Hematopoietic multipotent progenitor cell treated with erythropoietin and hydrocortisone succinate and interleukin-3 and kit ligand, for 4 days (in vitro differentiated cells): ENCODE measurements at places on chromosomes 16 and 17.

- no peak for DNase-seq
Measured at GRCh38 chr16:66211651-66212050, 154.8 kb upstream of the CDH5 start.

GRCh38 chr16:6265968-6266367 is 1066.7 kb upstream of the RBFOX1 start:
- no peak for DNase-seq

GRCh38 chr17:10557422-10557821 is 8.0 kb upstream of the MYH2 start:
- DNase-seq = no peak

DNA sequence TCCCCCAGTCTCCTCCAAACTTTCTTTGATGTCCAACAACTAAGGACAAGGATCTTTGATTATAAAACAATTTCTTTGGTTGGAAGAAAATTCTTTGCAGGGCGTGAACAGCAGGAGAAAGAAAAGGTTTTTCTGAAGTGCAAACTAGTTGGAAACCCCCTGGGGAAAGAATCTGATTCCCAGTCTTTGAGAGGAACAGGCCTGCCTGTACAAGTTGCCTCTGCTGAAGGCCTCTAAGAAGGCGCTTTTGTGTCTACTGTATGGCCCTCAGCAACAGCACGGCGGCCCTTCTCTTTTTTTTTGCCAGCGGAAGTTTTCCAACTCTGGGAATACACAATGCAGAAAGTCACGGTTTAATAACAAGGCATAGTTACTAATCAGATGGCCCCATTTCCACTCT is 14.0 kb downstream of the RNF43 start:
- no peak for DNase-seq

DNA sequence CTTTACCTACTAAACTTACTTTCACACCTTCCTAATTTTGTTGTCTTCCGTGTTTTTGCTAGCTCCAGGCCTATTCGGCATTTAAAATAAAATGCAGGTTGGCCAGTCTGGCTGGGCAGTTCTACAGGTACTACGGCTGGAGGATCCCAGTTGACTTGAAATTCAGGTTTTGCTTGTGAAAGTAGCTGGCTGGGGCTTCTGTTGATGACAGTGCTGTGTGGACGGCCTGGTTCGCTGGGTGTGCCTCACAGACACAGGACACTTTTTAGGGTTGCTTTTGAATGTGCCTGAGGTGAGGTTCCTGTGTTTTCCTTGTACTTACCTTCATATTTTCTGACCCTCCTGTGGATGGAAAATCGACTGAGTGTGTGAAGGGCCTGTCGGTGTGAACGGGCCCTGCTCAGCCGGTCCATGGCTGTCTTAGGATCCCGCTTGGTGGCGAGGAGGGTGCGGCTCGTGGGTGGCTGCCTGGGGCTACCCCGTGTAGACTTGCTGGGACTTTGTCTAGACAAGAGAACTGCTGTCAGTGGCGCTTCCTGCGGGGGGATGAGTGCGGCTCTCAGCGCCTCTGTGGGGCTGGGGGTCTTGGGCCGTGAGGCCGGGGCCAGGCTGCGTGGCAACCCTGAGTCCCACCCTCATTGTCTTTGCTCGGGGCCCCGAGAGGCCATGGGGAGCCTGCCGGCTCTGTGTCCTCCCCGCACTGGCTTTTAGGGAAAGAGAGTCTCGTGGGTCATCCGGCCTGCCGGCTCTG is 18.7 kb upstream of the ZNF750 start:
- DNase-seq = peak; percentile 34

- DNase-seq = no peak
Measured at GRCh38 chr17:48554412-48555257, 9.7 kb upstream of the HOXB2 start.

DNA sequence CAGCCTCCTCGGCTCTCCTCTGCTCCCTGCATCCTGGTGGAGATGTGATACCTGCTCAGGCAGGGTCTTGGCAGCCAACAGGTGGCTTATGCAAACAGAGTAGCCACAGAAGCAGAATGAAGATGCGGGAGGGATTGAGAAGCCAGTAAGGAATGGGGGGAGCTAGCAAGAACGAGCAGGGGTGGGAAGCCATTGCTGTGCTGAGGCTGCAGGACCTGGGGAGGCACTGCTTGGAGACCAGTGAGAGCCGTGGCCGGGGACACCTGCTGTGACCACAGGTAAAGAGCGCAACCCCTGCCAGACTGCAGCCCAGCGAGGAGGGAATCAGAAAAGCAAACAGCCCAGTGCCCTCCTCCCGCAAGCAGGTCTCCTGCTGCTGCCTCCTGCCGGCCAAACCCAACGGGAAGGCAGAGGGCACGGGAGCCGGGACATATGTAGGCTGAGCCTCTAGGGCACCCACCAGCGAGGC is 14.7 kb downstream of the AIPL1 start:
- peak; percentile 46 for DNase-seq

- DNase-seq = no peak
Measured at GRCh38 chr17:83193336-83194185, 114.2 kb downstream of the METRNL start.

DNA sequence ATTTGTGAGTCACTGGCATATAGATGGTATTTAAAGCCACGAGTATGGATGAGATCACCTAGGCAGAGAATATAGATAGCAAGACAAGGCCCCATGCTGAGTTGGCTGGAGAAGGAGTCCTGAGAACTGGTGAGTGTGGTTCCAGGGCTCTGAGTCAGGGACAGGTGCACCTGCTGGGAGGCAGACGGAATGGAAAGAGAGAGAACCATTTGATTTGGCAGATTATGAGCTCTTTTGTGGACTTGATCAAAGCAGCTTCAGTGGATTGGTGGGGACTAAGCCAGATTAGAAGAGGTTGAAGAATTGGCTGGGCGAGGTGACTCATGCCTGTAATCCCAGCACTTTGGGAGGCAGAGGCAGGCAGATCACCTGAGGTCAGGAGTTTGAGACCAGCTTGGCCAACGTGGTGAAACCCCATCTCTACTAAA is 4.3 kb upstream of the C16orf92 start:
- DNase-seq = no peak

GRCh38 chr16:30430428-30430970 is 669 bp upstream of the DCTPP1 start:
- DNase-seq = no peak

GRCh38 chr17:57507828-57508227 is 237.3 kb downstream of the CCDC182 start:
- DNase-seq = no peak

- DNase-seq = no peak
Measured at GRCh38 chr17:39794249-39794970, 56.7 kb downstream of the GRB7 start.

DNA sequence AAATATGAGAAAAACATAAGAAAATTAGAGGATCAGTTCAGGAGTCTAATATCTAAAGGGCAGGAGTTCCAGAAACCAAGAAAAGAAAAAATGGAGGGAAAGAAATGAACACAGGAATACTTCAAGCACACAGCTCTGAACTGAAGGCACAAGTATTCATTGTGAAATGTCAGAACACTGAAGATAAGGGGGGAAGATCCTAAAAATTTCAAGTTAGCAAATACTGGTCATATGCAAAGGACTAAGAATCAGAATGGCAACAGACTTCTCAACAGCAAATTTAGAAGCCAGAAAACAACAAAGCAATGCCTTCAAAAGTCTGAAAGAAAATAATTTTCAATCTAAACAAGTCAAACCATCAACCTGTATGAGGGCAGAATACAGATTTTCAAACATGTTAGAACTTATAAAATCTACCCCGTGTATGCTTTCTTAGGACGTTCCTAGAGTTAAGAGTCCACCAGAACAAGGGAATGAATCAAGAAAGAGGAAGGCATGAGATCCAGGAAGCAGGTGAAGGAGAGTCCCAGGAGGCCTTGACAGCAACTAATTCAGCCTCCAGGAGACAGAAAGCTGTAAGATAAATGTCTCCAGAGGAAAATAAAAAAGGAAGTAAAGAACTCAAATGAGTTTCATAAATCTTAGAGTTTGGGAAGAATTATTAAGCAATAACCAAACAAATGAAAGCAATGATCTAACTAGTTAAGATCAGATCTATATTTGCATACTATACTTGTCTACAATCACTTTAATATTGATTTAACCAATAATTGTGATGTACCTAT is 2.8 kb downstream of the BRD7 start:
- peak; percentile 10 for DNase-seq

DNA sequence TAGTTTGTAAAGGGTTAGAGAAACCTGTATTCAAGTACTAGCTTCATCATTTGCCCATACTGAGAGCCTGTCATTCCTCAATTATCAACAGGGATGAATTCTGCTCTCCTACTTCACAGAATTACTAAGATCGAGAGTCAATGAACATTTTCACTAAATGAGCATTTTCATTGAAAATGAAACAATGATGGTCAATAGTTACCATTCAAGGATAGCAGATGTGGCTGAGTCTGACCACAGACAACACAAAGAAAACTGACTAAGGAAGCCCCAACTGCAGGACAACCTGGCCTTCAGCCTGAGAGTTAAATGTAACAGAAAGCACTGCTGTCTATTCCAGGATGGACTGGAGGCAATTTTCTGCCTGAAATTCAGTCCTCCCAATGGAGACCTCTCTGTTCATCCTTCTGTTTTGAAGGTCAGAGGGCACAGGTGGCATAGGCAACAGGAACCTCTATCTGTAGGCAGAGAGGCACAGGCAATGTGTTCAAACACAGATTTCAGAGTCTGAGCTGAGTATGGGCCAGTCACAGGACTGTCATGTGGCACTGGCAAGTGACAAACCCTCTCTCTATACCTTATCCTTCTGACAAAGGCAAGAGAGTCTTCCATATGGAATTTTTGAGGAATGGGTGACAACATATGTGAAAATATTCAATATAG is 19.5 kb downstream of the TRAF4 start:
- no peak for DNase-seq

GRCh38 chr17:44556832-44557606 is at the start of gene FZD2:
Gene FZD2, plus strand, starts transcription at chr17:44557484. Its CDS starts 205 bp downstream, at chr17:44557689.
- peak; percentile 94 for DNase-seq

DNA sequence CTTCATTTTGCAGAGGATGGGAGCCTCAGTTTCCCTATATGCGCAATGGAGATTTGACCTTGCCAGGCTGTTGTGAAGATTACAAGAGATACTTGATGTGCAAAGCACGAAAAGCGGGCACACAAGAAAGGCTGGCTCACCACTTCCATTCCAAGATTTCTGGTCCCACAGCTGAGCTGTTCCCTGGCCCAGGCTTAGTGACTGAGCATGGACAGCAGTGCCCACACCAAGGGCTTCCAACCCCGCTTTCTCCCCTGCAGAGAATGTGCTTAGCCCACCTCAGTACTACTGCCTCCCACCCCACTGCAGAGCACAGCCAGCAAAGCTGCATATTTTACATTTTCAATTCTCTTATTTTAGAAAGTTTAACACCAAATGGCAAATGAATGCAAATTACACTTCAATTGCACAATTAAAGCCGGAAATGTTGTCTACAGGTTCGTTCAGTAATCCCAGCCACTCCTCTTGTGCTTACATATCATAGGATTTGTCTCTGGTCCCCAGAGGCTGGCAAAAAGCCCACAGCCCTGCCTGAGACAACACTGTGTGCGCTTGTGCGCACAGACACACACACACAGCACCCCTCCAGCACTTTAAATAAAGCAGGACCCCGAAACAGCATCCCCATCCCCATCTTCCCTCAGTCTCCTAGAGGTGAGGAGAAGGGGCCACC is 51.8 kb downstream of the VAC14 start:
- no peak for DNase-seq

DNA sequence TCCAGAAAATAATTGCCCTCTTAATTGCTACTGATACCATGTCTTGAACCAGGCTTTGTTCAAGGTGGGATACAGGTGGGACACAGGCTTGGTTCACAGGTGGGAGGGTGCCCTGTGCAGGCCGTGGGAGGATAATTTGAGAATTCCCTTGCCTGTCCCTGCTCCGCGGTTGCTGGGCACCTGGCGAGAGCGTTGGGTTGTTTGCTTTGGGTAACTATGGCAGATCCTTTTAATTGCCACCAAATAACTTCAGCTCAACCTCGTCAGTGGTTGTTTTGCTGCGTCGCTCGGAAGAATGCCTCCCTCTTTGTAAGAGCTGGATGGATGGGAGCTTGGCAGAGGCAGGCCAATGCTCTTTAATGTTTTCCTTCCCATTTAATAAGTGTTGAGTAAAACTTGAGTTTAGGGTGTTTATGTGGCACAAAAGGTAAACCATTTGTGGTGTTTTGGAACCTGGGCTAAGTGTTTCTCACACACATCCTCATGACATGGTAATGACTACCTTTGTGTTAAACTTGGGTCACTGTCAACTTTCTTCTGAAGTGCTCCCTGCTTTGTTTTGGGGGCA is 202.5 kb downstream of the MSI2 start:
- DNase-seq = no peak

DNA sequence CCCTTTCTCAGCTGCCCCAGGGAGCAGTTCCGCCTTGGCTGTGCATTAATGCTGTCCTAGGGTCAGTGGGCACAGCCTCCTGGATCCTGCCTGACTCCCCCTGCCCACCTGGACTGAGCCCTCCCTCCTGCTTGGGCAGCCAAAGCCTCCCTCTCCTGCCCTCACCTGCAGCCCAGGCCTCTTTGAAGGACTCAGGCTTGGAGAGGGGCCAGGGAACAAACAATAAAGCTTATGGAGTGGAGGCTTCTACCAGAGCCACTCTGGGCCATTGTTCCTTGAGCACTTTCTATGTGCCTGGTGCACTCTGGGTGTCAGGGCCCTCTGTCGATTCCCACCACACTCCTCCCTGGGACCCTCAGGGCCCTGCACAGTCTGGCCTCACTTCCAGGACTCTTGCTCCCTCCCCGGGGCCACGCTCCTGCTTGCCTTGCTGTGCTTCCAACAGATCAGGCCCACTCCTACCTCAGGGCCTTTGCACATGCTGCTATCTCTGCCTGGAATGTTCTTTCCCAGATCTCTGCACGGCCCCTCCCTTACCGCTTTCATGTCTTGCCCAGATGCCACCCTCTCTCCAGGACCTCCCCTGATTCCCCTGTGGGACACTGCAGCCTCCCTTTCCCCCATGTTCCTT is 5.0 kb downstream of the KCNJ12 start:
- DNase-seq = no peak

DNA sequence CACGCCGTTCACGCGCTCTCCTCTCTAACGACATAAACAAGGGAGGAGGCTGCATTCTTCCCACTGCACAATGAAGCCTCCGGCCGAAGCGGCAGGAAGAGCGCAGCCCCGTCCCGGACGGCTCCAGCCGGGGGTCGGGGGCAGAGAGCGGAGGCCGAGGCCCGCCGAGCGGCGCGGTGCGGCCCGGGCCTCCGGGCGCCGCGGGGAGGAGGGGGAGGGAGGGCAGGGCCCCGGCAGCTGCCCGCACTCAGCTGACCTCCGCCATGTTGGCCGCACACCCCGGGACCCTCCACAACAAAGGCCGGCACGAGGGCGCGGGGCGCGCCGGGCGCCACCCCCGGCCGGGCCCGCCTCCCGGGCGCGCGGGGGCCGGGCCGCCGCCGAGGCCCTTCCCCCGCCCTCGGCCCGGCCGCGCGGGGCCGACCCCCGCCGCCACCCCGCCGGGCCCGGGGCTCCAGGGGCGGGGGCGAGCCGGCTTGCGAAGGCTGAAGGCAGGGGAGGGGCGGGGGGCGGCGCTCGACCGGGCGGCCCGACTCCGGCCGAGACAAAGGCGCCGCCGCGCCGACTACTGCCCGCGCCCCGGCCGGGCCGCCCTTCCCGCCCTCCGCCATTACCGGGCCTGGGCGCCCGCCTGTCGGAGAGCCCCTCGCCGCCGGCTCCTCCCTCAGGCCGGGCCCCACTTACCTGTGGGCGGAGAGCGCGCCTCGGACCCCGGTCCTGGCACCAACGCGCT is 527 bp downstream of the SIAH1 start:
- DNase-seq = peak; percentile 72
